SK-N-DZ (cell line): ENCODE measurements at places on chromosomes 1 and 21.

- DNase-seq, result no peak
Observed at GRCh38 chr1:245124644-245125043, 30.1 kb upstream of the KIF26B start.

GRCh38 chr1:234780112-234780511, 170.1 kb upstream of the IRF2BP2 start:
- DNase-seq, result no peak

DNA sequence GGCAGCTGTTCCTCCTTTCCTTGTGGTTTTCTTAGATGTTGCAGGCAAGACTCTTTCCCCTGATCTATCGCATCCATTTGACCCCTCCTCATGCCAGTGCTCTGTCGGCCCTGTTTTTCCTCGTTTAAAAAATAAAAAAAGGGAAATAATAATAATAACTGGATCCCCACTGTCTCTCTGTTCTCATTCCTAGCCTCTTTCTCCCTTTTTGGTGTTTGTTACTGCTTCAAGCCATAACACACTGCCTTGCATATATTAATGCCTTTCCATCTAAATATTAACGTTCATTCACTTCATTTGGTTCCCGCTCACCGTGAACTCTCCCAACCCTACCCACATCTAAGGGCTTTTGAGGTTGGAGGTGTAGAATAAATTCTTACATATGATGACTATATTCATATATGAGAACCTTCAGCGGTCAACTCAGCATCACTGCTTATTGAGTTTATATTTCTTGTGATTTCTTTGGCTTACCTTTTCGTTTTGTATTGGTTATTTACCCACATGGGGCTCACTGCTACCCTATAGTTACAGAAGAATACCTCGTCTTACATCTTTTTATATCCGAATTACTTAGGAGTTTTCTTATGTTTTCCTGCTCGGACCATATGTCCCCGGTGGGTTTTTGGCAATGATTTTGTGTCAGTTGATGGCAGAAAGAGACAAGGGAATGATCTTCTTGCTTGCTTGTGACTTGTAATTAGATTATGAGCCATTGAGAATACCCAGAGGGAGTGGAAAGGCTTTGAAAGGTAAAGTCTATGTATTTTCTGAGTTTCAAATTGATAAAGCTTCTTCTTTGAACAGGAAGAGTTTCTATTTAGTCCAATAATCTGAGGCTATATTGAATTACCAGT, 805 bp downstream of the ATG4C start:
- peak; percentile 68 for DNase-seq

DNA sequence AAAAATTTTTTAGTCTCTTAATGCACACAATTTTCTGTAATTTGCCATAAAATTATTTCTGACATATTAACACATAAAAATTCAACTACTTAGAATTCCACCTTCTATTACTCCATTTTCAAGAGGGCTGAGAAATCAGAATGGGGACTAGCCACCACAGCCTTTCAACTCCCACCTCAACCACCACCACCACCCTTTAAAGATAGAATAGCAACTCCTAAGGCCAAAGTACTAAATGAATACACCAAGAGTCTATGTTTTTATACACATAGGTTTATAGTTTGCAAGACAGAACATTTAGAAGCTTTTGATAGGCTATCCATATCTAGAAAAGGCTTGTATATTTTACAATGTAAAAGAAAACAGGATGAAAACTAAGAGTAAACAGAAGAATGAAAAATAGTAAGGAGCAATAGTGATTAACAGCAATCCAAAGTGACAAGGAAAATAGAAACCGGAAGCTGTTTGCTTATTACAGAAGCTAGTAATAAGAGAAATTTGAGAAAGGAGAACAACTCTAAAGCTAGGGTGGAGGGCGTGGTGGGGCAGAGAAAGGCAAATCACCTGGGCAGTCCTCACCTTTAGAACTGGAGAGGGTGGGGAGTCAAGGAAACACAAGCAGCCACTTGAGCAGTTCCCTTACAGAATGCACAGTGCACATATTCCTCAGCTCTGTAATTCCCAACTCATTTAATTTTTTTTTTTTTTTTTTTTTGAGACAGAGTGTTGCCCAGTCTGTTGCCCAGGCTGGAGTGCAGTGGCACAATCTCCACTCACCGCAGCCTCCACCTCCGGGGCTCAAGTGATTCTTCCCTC, 27.7 kb downstream of the EPS15 start:
- DNase-seq, result no peak
